Progenitor cell of endocrine pancreas (in vitro differentiated cells): ENCODE measurements at places on chromosomes 12 and 14. TPM values are rescaled to one million over a fixed set of nuclear protein-coding genes. Genes with fewer than 3 reads are reported as not detected.

- H3K27me3 ChIP-seq = no peaks in the 10 kb centered on the region
- H3K4me1 ChIP-seq = peaks cover 31% of the 10 kb centered on the region
- DNase-seq = no peak
- H3K27ac ChIP-seq = no peak overlapping the region
- no peaks in the 10 kb centered on the region for H3K36me3 ChIP-seq
- H3K4me3 ChIP-seq = no peak overlapping the region
Measured at GRCh38 chr14:20486684-20487395, 17.6 kb downstream of the PNP start.

GRCh38 chr12:64160711-64161060 lies 61.4 kb downstream of the KICS2 start:
- no peak overlapping the region for H3K4me3 ChIP-seq
- H3K27ac ChIP-seq = no peak overlapping the region
- no peaks in the 10 kb centered on the region for H3K4me1 ChIP-seq
- DNase-seq = no peak
- H3K27me3 ChIP-seq = no peaks in the 10 kb centered on the region

GRCh38 chr12:17928708-17929366 lies 161.2 kb downstream of the RERGL start:
- H3K36me3 ChIP-seq = no peaks in the 10 kb centered on the region
- peaks cover 11% of the 10 kb centered on the region for H3K4me1 ChIP-seq
- H3K27me3 ChIP-seq = no peaks in the 10 kb centered on the region
- DNase-seq = no peak

DNA sequence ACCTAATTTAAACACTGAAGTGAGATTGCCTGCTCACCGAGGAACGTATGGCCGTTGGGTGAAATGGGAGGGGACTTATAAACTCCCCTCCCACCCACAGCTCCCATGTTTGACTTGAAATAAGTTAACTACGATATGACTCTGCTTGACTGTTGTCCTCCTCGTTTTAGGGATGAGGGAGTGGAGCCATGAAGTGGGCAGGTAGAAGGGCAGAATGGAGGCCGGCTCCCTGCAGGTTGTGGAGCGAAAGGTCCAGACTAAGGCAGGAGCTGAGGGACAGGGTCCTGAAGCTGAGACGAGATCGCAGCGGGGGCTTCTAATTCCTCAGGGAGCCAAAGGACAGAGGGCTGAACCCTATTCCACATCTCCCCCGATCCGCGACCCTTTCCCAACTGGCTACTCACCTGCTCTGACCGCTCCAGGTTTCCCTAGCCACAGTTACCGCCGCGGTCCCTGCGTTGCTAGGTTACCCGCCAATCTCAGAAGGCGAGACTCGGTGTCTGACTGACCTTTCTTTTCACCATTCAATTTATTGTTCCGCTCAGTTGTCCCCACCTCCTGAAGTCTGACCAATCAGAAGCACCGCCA lies 577 bp upstream of the TPCN1 start:
- no peaks in the 10 kb centered on the region for H3K36me3 ChIP-seq
- DNase-seq = no peak
- H3K4me1 ChIP-seq = peaks cover 17% of the 10 kb centered on the region
- H3K27me3 ChIP-seq = no peaks in the 10 kb centered on the region

- no peaks in the 10 kb centered on the region for H3K27me3 ChIP-seq
- no peak overlapping the region for H3K27ac ChIP-seq
- peaks cover 1% of the 10 kb centered on the region for H3K4me1 ChIP-seq
- DNase-seq = no peak
- no peaks in the 10 kb centered on the region for H3K36me3 ChIP-seq
- H3K4me3 ChIP-seq = no peak overlapping the region
Measured at GRCh38 chr14:32980178-32980901, 41.7 kb downstream of the NPAS3 start.

DNA sequence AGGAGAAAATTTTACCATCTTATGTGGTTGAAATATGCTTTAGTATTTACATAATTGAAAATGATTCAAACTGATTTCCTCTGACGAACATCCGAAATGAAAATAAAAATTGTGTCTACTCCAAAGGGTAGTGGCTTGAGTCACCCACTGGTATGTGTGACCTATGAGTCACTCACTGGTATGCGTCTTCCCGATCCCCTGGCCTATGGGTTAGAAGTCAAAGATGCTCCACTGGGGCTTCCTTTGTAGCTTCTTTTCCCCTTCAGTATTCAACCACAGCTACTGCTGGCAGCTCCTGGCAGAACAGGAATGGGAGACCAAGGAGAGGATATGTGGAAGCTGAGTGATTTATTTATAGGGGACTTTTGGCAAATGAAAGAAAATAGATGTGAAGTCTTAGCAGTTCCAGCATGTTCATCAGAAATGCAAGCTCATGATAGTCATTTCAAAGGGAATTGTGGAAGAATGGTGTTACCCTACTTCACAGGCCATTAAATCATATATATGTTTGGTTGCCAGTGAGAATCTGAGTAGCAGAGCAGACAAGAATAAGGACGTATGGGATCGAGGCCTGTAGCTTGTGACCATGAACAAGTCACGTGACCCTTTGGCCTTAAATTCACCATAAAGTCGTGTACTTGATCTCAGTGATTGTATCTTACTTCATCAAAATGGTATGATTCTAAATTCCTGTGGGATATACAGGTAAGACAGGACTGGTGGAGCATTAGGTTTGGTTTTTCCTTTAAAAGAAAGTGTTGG lies 108.3 kb downstream of the CRADD start:
- no peaks in the 10 kb centered on the region for H3K4me1 ChIP-seq
- H3K27me3 ChIP-seq = no peaks in the 10 kb centered on the region
- no peak overlapping the region for H3K27ac ChIP-seq
- H3K36me3 ChIP-seq = no peaks in the 10 kb centered on the region
- DNase-seq = no peak

- no peak for DNase-seq
- H3K36me3 ChIP-seq = peaks cover 40% of the 10 kb centered on the region
- H3K4me3 ChIP-seq = no peak overlapping the region
- no peaks in the 10 kb centered on the region for H3K27me3 ChIP-seq
- no peak overlapping the region for H3K27ac ChIP-seq
Measured at GRCh38 chr12:6747216-6747615, 5.7 kb downstream of the MLF2 start.

DNA sequence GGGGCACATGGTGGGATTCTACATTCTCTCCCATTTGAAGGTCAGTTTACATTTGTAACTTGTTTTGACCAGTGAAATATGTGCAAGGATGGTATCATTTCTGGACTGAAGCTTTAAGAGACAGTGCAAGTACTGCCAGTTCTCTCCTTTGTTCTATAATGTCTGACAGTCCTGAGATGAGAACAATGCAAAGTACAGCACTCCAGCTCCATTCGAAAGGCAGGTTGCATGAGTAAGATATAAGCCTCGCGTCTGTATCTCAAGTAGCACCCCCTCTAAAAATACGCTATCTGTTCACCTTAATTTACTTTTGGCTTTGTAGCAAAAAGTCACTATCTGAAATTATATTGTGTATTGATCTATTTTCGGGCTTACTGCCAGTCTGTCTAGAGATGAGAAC lies 1122.2 kb upstream of the TMEM132C start:
- H3K27ac ChIP-seq = no peak overlapping the region
- no peaks in the 10 kb centered on the region for H3K27me3 ChIP-seq
- no peaks in the 10 kb centered on the region for H3K36me3 ChIP-seq
- no peak overlapping the region for H3K4me3 ChIP-seq

DNA sequence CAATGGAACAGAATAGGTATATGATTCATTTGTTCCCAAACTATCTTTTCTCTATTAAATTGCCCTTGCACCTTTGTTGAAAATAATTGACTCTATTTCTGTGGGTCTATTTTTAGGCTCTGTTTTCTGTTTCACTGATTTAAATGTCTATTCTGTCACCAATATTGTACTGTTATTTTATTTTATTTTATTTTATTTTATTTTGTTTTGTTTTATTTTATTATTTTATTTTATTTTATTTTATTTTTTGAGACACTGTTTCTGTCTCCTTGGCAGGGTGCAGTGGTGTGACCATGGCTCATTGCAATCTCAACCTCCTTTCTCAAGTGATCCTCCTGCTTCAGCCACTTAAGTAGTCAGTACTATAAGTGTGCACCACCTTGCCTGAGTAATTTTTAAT lies 34.9 kb downstream of the OR4N2 start:
- H3K27me3 ChIP-seq = no peaks in the 10 kb centered on the region
- no peak for DNase-seq
- H3K4me1 ChIP-seq = no peaks in the 10 kb centered on the region
- no peak overlapping the region for H3K4me3 ChIP-seq
- no peaks in the 10 kb centered on the region for H3K36me3 ChIP-seq

GRCh38 chr12:52308806-52309425 lies 12.3 kb downstream of the KRT83 start:
- H3K36me3 ChIP-seq = no peaks in the 10 kb centered on the region
- no peak for DNase-seq
- peaks cover 5% of the 10 kb centered on the region for H3K4me1 ChIP-seq
- no peak overlapping the region for H3K27ac ChIP-seq
- peaks cover 94% of the 10 kb centered on the region for H3K27me3 ChIP-seq
- H3K4me3 ChIP-seq = peak overlapping the region; percentile 73

GRCh38 chr12:20469300-20469699 lies 101.0 kb downstream of the PDE3A start:
- H3K4me1 ChIP-seq = peaks cover 20% of the 10 kb centered on the region
- peaks cover 11% of the 10 kb centered on the region for H3K36me3 ChIP-seq
- peak overlapping the region; percentile 21 for H3K27ac ChIP-seq
- H3K4me3 ChIP-seq = no peak overlapping the region
- H3K27me3 ChIP-seq = no peaks in the 10 kb centered on the region

- H3K36me3 ChIP-seq = no peaks in the 10 kb centered on the region
- H3K27me3 ChIP-seq = peaks cover 5% of the 10 kb centered on the region
- peaks cover 22% of the 10 kb centered on the region for H3K4me1 ChIP-seq
- no peak overlapping the region for H3K4me3 ChIP-seq
- no peak overlapping the region for H3K27ac ChIP-seq
- DNase-seq = no peak
Measured at GRCh38 chr12:108298761-108299275, 40.3 kb downstream of the CMKLR1 start.

CREBL2 gene
- 18.5 and 18.8 TPM in 2 replicates for total RNA-seq
